Stimulated activated CD8-positive, alpha-beta memory T cell treated with anti-CD3 and anti-CD28 coated beads, Interleukin-15, amount 100 ng/mL, for 48 hours (primary cell): ENCODE measurements at places on chromosomes 7 and 10.

DNA sequence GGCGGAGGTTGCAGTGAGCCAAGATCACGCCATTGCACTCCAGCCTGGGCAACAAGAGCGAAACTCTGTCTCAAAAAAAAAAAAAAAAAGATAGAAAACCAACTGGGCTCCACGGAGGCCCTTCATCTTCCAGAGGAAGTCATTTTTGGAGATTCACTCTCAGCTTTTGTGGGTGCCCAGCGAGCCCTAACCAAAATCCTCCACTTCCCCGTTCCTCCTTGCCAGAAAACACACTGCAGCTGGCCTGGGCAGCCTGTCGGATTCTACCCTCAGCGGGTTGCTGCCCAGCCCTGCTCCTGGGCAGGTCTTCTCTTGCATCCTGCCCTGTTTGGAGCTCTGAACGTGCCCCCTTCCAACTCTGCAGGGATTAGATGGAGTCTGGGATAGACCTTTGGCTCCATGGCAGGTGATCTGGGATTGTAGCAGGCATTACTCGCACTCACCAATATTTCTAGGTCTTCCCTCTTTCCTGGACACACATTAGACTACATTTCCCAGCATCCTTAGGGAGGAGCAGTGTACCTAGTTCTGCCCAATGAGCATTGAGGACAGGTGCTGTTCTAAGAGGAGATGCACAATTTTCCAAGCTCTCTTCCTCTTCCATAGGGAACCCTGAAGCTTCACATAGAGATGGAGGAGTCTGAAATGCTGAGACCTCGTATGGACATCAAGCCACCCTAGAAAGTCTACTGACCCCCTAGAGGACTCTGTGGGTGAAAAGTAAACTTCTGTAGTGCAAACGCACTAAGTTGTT, 4.6 kb downstream of the GRID2IP start:
- no peak for DNase-seq

- DNase-seq: no peak
Measured at GRCh38 chr10:71393841-71394475, 2.8 kb upstream of the CDH23 start.

- no peak for DNase-seq
Measured at GRCh38 chr10:27223964-27224363, 16.6 kb downstream of the ACBD5 start.

- DNase-seq: no peak
Measured at GRCh38 chr10:123507298-123507697, 158.9 kb upstream of the GPR26 start.

DNA sequence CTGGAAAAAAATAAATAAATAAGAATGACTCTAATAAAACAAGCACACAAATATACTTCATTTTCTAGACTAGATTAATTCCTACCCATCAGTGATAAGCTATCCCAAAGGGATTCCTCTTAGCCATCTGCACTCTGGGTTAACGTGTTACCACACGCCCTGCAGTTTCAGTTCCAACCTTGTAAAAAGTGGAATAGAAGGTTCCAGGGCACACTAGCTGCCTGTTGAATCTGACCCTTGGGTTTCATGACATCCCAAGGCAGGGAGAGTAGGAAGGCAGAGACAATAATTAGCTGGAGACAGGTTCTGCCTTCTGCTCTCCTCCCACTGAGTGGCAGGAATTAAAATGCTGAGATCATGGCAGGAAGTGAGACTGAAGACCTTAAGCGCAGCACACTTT, 33.5 kb downstream of the SLC37A3 start:
- DNase-seq: no peak

DNA sequence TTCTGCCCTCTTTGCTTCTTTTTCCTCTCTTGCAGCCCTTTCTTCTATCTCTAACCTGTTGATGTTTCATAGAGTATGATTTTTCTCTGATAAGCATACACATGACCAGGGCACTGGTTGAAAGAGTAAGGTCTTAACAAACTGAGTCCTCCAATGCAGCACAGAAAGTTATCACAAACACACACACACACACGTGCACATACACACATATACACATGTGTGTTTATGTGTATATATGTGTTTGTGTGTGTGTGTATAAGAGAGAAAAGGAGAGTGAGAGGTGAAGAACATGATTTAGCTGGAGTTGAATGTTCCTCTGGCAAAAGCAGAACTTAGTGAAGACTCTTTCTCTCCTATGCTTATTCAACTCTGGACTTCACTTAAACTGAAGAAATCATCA, 130.0 kb downstream of the KLF6 start:
- no peak for DNase-seq

DNA sequence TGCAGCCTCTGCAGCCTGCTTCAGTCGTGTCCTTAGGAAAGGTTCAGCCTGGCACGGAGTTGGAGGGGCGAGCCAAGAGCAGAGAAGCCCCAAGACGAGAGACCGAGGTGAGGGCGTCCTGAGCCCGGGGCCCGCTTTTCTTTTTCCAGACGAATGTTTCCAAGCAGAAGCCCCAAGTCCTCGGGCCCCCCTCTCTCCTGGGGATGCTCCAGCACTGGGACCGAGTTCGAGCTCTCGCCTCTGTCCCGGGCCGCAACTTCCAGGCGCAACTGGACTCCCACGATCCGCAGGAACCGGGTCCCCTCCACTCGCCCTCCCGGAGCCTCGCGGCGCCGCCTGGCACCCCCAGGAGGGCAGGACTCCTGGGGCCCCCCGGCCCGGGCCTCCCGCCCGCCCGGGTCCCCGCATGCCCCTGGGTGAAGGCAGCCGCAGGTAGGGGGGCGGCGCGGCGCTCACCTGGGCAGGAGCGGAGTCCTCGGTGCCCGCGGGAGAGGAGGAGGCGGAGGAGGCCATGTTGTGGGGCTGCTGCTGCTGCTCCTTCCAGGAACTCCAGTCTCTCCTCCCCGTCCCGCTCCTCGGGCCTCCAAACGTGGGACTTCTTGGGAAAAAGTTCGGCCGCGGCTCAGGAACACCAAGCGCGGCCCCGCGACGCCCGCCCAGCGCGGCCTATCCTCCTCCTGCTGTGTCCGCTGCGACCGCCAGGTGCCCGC, 45.3 kb upstream of the CDK1 start:
- no peak for DNase-seq

DNA sequence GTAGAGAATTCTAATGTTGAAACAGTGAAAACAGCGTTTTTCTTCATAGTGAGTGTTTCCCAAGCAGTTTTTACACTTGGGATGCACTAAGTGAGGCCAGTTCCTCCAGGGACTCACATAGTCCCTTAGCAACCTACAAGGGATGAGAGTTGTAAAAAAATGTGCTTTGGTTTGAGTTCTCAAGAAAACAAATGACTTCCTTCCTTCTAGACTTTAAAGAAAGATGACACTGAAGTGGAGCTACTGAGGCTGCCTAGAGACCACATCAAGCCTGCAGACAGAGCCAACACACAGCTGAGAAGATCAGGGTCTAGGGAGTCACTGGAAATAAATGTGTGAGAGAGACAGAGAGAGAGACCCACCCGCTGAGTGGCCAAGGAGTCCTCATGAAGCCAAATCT, 264.4 kb downstream of the TNS3 start:
- DNase-seq: no peak

DNA sequence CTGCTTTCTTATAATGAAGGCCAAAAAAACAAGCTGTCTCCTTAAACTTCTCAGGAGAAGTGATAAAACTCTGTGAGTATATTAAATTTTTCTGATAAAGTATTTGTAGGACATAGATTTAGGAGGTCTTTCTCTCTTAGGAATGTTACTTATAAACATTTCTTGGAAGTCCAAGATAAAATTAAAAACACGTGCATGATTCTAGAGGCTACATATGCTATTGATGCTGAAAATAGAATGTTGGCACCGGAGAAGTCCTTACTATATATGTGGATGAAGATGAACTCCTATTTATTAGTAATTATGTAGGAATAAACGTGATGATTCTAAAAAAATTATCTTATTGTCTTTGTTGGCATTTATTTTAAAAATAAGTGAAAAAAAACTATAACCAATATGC, 241.3 kb upstream of the LRRTM3 start:
- DNase-seq: no peak

DNA sequence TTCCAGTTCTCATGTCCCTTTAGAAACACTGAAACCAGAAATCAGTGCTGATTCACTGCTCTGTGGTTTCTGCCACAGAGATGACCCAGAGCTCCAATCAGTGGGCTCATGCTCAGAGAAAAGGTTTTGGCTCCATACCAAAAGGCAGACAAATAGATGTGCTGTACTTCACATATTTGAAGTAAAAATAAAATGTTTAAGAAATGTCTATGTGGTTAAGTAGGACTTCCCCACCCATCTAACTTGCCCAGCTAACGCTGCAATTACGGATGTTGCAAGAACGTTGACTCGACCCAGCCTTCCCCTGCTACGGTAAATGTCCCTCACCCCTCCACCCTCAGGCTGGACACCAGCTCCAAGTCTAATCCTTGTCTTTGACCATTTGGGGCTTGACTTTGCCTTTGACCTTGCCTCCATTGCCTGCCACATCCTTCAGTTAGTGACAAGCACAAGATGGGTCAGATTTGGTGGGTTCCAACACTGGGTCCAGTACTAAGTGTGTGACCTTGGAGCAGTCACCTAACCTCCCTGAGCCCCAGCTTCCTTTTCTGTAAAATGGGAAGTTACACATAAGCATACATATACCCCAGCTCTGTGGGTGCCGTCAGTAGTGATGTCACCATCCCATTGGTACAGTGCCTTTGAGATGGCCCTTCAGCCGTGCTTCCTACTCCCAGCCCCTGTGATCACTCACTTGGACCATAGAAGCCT, 95.8 kb downstream of the CHST15 start:
- no peak for DNase-seq

DNA sequence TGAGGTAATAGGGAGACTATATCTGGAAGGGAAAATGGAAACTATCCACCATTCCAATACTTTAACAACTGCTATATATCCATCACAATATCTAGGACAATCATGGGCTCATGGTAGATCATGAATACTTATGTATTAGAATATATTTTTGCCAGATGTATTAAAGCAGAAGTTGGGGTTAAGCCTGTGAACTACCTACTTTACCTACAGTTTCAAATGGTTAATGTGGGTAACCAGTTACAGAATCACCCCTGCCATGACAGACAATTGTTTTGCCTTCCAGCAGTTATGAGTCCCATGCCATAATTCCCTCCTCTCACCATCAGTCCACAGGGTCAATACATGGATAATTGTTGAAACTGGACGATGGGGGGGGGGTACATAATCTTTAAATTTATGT, 29.9 kb upstream of the RAPGEF5 start:
- no peak for DNase-seq

GRCh38 chr7:20348125-20348807, 17.6 kb downstream of the ITGB8 start:
- DNase-seq: no peak

DNA sequence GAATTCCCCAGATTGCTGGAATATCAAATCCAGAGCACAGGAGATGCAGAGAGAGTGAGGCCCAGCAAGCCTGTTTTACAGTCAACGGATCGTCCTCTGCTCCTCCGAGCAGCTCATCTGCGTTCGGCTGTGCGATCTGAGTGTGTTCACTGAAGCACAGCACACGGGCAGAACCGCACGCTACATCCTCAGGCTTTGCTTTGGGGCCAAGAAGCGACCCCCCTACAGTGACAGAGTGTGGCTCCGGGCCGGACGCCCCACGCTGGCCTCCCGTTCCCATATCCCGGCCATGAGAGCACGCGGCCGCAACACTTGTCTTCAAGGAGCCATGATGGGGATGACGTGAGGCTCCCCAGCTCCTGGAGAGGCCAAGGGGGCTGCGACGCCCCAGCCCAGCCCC, 431.4 kb downstream of the DNAJB6 start:
- no peak for DNase-seq

DNA sequence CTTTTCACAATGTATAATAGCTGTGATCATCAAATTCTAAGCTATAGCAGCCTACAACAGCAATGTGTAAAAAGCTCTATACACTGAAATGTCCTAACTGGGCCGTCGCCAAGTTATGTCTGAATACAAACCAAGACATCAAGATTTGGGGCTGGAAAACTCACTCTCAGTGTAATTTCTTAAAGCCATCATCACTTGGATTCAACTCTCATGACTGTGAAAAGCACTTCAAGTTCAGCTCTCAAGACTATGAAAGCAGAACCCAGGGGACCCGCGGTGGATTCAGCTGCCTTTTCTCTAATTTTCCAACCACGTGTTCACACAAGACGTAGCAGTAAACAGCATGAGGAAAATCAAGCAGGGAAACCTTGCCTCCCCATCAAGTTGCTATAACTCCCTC, 15.8 kb upstream of the ZNRF2 start:
- DNase-seq: no peak

DNA sequence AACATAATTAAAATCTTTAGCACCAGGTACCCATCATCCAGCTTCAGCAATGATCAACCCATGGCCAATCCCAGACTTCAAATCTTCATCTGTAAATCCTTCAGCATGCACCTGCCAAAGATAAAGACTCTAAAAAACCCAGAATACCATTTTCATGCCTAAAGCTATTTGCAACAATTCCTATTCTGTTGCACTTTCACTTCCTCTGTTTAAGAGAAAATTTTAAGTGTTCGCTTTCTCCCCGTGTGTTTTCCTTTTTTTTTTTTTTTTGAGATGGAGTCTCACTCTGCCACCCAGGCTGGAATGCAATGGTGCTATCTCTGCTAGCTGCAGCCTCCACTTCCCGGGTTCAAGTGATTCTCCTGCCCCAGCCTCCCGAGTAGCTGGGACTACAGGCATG, 31.8 kb upstream of the HTR5A start:
- DNase-seq: no peak

DNA sequence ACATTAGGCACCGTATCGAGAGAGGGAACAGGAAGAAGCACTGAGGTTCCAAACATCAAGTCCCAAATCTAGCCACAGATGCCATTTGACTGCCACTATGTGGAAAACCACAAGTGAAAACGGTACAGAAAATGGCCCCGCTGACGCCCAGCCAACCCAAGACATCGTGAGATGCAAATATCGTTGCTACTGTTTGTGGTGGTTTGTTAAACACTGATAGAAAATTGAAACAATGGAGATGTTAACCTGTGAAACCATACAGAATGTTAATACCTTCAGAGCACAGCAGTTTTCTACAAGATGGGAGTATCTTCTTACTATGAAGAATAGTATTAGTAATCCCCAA, 152.4 kb upstream of the LRRTM3 start:
- no peak for DNase-seq

DNA sequence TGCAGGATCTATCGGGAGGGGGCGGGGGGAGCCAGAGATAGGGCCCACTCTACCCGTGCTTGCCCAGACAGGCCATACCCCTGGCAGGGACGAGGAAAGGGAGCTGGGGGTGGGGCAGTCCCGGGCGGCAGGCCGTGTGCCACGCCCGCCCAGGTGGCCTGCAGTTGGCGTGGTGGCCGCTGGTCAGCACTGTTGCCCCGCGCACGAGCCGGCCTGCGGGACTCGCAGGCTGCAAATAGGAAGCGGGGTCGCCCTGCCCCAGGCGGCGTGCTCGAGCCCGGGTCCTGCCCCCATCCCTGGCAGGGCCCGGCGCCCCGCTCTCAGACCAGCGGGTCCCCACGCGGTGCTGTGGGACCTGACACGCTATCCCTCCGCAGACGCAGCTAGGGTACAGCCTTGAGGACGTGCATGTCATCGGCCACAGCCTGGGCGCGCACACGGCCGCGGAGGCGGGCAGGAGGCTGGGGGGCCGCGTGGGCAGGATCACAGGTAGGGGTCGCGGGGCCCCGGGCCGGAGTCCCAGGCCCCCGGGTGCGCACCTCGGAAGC, 6.7 kb downstream of the PNLIPRP2 start:
- no peak for DNase-seq

- no peak for DNase-seq
Measured at GRCh38 chr7:148211740-148212151, 378.8 kb upstream of the C7orf33 start.

- no peak for DNase-seq
Measured at GRCh38 chr7:44608916-44609648, 2.7 kb downstream of the OGDH start.

GRCh38 chr7:69204943-69205342, 393.3 kb upstream of the AUTS2 start:
- DNase-seq: no peak
